ENCODE measurements at places on chromosomes 16 and 17.

DNA sequence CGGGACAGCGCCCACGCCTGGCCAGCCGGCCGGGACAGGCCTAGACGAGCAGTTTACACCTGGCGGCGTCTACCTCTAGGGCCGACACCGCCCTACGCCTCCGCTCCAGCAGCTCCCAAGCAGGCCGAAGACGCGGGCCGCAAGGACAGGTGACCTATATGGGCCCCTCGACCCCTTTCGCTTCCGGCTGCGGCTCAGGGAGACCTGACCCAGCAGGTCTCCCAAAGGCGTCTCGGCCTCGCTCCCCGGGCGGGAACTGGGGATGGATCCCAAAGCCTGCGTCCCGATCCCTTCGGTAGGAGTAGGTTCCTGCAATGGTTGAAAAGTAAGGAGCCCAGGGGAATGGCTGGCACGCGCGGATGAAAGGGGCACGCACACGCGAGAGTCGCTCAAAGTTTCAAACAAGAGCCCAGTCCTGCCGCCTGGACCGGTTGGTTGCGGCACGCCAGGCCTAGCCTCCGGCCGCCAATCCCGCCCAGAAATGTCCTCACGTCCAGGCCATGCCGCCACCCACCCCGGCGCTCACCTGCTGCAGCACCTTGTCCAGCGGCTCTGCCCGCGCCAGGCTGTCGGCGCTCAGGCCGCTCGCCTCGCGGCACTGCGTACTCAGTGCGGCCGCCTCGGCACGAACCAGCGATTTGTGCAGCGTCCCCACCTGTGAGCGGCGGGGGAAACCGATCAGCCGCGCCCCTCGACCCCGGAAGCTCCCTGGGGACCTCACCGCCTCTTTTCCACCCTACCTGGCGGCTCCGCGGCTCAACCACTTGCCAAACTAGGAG lies 630 bp downstream of the ESRP2 start:
- H3K27me3 ChIP-seq: peaks cover 68% of the 10 kb centered on the region
- H3K4me3 ChIP-seq: peak overlapping the region; percentile 76
- H3K27ac ChIP-seq: no peak overlapping the region
- DNase-seq: peak; percentile 46

GRCh38 chr17:50631908-50632571 lies 2.6 kb upstream of the ABCC3 start:
- no peak overlapping the region for H3K27ac ChIP-seq
- no peak overlapping the region for H3K4me3 ChIP-seq
- H3K36me3 ChIP-seq: no peaks in the 10 kb centered on the region
- DNase-seq: no peak

DNA sequence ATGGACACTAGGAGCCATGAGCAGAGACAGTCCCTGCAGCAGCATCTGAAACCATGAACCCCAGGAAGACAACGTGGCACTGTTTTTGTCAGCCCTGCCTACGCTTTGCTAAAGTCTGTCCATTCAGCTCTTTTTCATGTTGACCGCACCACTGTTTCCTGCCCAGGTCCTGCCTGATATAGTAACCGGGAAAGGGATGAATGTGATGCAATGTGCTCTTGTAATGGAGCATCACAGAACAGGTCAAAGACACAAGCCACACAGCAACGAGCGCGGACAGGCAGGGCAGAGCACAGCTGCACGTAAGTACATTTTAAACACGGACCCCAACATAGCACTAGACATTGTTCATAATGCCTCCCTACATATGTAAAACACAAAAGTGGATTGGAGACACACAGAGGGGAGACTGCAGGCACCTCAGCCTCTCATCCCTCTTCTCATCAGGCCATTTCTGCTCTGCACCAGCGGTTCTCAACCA lies 16.9 kb upstream of the TNFRSF13B start:
- peaks cover 9% of the 10 kb centered on the region for H3K4me1 ChIP-seq
- H3K4me3 ChIP-seq: no peak overlapping the region
- peaks cover 3% of the 10 kb centered on the region for H3K27me3 ChIP-seq

DNA sequence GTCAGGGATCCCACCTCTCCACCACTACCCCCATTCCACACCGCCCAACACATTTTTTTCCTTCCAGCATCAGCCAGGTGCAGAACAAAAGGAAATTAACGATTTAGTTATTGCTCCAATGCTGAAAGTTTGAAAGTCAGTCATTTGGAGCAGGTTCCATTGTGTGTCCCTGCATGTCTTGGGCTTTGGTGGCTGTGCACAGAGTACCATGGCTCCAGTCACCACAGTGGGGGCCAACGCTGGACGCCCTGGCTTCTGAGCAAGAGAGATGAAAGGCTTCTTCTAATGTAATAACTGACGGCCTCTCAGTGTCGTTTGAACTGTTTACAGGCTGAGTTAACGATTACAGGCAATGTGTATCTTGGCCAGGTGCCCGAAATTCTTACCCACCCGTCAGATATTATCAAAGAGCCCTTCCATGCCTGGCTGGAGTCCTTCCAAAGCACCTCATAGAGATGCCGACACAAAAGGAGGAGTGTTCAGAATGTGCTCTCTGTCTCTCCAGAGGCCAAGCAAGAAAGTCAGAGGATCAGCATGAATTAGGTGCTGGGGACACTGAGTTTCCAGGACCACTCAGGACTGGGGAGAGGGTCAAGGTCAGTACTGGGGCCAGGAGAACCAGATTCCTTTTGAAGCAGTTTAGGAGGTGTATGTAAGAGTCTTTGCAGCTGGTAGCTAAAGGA lies 25.9 kb downstream of the RNF43 start:
- no peak overlapping the region for H3K4me3 ChIP-seq
- no peaks in the 10 kb centered on the region for H3K36me3 ChIP-seq
- no peaks in the 10 kb centered on the region for H3K27me3 ChIP-seq
- H3K4me1 ChIP-seq: peaks cover 30% of the 10 kb centered on the region
- DNase-seq: no peak

DNA sequence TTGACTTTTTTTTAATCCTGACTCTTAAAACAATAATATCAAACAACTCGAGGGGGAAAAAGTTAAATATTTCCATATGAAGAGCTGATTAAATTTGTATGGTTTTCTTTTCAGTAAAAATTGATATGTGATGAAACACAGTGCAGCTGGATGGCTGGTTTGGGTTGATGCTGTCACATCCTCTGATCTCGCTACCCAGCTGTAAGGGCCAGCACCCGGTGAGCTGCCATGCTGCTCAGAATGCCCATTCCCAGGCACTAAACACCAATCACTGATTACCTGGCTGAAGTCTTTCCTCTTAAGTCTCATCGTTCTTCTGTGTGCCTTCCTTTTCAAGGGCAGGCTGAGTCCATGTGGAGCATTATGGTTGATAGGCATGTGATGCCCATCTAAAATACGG lies 234.3 kb downstream of the IRX3 start:
- H3K4me3 ChIP-seq: no peak overlapping the region
- H3K36me3 ChIP-seq: peaks cover 15% of the 10 kb centered on the region
- no peak for DNase-seq
- peaks cover 12% of the 10 kb centered on the region for H3K27me3 ChIP-seq
- H3K4me1 ChIP-seq: peaks cover 44% of the 10 kb centered on the region

DNA sequence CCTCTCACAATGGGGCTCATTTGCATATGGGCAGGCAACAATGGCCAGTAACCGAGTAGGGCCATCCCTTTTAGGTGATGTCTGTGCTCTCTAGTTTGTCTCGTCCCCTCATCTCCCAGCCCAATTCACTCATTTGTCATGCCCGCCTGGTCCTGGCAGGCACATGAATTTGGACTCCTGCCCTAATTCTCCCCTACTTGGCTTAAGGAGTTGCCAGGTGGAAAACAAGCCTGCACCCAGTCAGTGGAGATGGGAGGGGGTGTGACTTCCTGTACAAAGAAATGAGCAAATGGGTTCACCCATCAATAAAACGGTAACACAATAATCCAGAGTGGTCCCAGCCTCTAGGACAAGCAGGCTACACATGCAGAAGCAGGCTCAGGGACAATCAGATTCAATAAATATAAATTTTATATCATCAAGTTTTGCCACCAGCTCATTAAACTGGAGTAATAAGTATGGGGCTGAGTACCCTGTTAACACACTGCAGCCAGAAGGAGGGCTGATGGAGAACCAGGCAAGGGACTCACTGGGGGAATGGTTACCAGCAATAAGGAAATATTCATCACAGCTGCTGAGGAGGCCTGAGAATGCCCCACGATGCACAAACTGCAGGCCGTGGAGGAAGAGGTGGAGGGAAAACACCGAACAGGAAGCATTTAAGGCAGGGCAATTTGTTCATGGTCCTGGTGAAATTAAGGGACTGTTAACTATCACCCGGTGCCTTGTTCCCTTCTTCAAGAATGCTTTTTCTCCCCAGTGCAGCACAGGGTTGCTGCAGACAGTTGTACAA lies 84.4 kb upstream of the GPRC5B start:
- no peak overlapping the region for H3K4me3 ChIP-seq
- H3K27me3 ChIP-seq: peaks cover 5% of the 10 kb centered on the region
- DNase-seq: no peak
- H3K4me1 ChIP-seq: peaks cover 4% of the 10 kb centered on the region
- H3K36me3 ChIP-seq: no peaks in the 10 kb centered on the region
- no peak overlapping the region for H3K27ac ChIP-seq

DNA sequence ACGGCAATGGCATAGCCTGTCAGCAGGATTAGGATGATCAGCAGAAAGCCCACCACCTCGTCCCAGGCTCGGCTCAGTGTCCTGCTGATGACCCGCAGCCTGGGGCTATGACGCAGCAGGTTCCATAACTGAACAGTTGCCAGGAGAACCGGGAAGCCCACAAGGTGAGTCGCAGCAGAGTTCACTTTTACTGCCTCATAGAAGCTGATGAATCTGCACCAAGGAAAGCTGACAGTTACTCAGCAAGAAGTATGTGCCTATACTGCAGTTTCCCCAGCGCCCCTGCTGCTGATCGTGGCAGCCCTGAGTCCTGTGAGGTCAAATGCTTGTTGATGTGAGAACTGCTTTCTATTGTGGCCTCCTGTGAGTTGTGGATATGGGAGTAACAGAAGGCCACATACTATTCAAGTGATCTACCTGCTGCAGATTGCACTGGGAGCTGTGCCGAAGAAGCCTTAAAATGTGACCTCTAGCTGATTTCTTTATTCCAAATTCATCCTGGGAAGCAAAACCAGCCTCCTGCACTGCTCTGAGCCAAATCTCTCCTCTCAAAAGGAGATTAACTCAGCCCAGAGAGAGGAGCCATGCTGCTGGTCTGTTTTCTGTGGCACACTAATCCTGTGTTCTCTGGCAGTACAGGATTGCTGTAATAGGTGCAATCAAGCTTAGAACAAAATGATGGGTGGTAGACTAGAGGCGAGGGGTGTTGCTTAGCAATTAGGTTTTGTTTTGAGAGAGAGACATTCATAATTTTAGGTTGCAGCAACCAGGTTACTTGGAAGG lies 38.8 kb downstream of the IST1 start:
- no peak overlapping the region for H3K4me3 ChIP-seq
- H3K27ac ChIP-seq: peak overlapping the region; percentile 95
- peaks cover 18% of the 10 kb centered on the region for H3K36me3 ChIP-seq
- H3K27me3 ChIP-seq: no peaks in the 10 kb centered on the region
- no peak for DNase-seq

GRCh38 chr16:4016658-4017057 lies 99.6 kb downstream of the ADCY9 start:
- H3K4me1 ChIP-seq: peaks cover 40% of the 10 kb centered on the region
- H3K27ac ChIP-seq: no peak overlapping the region
- no peak for DNase-seq
- peaks cover 12% of the 10 kb centered on the region for H3K27me3 ChIP-seq
- no peaks in the 10 kb centered on the region for H3K36me3 ChIP-seq
- no peak overlapping the region for H3K4me3 ChIP-seq

DNA sequence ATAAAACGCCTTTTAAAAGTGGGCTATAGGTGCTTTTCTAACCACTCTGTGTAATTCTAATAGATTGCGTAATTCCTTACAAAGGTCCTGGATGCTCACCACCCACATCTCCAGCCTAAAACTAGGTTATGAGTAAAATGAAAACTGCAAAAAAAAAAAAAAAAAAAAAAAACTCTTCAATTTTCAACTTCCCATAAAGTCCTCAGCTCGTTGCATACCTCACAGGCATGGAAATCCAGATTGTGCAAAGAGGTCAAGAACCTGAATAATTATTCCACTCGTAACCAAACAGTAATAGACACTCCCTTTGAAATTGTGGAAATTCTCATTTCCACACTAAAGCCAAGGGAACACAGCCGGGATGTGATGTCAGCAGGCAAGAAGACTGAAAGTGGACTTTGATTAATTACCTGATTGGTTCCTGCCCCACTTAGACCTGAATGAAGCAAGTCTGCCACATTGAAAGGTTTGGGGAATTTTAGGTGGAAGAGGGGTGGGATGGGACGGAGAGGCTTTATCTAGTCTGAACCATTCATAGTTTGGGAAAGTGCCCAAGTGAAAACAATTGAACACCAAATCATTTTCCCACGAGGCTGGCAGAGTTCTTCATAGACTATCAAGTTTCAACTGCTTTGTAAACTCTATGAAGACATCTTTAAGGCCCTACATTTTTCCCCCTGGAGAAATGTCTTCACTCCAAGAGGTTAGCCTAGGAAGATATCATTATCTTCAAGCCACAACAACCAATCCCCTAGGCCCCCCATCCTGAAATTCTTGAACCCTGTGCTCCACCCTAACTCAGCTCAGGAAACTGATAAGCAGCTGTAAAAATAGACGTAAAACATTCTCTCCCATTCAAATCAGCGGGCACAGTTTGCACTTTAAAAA lies 49.1 kb upstream of the TANC2 start:
- H3K4me3 ChIP-seq: no peak overlapping the region
- peaks cover 4% of the 10 kb centered on the region for H3K36me3 ChIP-seq
- H3K4me1 ChIP-seq: peaks cover 43% of the 10 kb centered on the region
- DNase-seq: no peak
- H3K27ac ChIP-seq: peak overlapping the region; percentile 70
- H3K27me3 ChIP-seq: peaks cover 2% of the 10 kb centered on the region

DNA sequence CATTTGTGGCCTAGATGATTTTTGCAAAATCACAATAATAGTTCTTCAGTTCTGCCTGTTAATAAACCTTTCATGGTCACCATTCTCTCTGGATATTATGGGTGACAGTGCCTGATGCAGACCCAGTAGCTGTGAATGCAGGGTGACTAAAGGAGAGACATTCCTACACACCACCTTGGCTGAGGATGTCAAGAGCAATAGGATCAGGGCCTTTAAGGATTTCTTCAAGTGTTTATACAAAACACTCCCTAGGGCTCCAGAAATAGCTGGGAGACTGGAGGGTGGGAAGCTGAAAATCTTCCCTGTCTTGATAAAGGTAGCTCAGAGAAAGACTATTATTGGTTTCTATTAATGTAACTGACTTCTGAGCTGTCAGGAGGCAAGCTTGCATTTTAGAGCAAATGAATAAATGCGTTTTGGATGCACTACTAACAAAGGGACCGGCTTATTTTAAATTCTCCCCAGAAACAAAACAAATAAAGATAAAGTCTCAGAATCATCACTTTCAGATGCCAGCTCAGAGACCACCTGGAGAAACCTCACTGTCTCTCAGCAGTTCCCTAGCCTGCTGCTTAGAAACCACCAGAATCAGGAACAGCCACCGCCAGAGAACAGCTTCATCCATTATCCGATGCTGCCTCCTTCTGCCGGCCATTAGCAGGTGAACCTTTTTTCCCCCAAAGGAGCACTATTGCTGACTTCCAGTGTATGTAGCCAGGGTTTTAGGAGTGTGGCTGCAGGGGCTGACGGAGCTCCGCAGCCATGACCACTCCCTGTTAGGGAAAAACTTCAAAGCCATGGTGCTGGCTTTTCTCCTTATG lies 171.4 kb upstream of the DYNLRB2 start:
- no peak overlapping the region for H3K4me3 ChIP-seq
- H3K27ac ChIP-seq: no peak overlapping the region
- H3K27me3 ChIP-seq: peaks cover 10% of the 10 kb centered on the region
- DNase-seq: peak; percentile 54
- H3K4me1 ChIP-seq: peaks cover 5% of the 10 kb centered on the region

- DNase-seq: peak; percentile 22
- H3K4me3 ChIP-seq: peak overlapping the region; percentile 91
- no peaks in the 10 kb centered on the region for H3K27me3 ChIP-seq
- H3K4me1 ChIP-seq: peaks cover 44% of the 10 kb centered on the region
- H3K27ac ChIP-seq: no peak overlapping the region
Measured at GRCh38 chr16:23509782-23510163, 521 bp downstream of the GGA2 start.

All from nephron progenitor cell (in vitro differentiated cells).